Activated T-helper 2 cell treated with anti-CD3 and anti-CD28 coated beads, Interferon-gamma antibody, Interleukin-2, Interleukin-4, amounts not matched to agents 10 μg/mL and 5 μg/mL and 100 μg/mL, durations not matched to agents 14 hours and 24 hours and 36 hours (primary cell): ENCODE measurements at places on chromosomes 3 and 15. TPM values are rescaled to one million over a fixed set of nuclear protein-coding genes. Genes with fewer than 3 reads are reported as not detected.

- no peak for DNase-seq
- H3K27me3 ChIP-seq: peaks cover 12% of the 10 kb centered on the region
- peaks cover 1% of the 10 kb centered on the region for H3K4me1 ChIP-seq
- no peak overlapping the region for H3K4me3 ChIP-seq
- H3K36me3 ChIP-seq: no peaks in the 10 kb centered on the region
Measured at GRCh38 chr3:11204697-11205348, 50.5 kb downstream of the HRH1 start.

DNA sequence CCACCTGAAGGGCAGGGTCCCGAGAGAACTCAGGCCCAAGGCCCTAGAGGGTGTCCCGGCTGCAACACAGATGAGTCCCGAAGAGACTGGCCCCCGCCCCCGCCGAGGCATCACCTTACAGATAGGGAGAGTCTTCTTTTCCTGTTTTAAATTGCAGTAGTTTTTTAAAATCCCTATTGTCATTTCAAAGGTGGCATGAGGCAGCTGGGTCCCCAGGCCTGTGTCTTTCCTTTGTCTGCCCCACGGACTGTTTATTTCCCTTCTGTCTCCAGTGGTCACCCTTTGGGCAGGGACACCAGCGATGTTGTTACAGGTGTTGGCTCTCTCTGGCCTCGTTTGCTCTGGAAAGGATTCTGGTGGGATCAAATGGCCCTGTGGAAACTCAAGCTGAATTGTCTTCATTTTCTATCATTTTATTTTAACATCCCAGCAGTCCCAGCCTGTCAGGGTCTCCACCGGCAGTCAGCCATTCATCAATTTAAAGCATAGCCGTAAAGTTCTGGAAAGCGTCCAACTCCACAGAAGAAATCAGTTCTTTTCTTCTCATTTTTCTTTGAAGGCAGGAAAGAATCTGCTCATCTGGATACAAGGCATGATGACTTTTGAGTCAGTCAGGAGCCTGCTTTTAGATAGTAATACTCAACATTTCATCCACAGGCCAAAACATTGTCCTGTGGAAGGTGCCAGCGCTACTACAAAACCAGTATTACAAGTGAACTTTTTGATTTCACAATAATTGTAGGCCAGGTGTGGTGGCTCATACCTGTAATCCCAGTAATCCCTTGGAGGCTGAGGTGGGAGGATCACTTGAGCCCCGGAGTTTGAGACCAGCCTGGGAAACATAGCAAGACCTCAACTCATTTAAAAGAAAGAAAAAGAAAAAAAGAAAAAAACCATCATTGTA is 96.2 kb downstream of the HES1 start:
- H3K27me3 ChIP-seq: peaks cover 46% of the 10 kb centered on the region
- no peak overlapping the region for H3K27ac ChIP-seq
- H3K4me1 ChIP-seq: peaks cover 2% of the 10 kb centered on the region

DNA sequence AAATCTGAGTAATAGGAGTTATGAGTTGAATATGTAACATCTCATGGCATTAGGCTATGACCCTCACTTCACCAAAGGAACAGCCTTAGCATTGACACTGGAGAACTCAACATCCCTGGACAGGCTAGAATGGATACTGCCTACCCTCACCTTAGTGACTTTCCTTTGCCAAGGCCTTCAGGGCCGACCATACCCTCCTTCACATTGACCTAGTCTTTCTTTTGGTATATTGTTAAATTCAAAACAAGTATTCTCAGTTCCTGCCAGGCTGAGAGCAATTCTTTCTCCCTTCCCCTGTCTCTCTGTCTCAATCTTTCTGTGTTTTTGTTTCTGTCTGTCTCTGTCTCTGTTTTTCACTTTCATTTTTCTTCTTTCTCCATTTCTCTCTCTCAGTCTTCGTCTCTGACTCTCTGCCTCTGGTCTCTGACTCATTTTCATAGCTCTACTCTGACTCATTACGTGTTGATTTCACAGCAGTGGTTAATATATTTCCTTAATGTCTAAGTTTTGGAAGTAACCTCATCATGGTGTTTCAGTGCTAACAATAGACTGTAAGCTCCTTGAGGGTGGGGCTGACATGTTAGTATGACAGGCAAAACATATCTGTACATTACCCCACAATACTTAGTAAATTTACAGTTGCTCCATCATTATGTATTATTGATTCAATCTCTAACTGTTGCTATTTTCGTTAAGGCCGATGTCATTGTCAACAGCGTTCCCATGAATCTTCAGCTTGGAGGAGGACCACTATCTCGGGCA is 32.5 kb downstream of the PARP15 start:
- H3K36me3 ChIP-seq: peaks cover 46% of the 10 kb centered on the region
- DNase-seq: peak; percentile 22
- peak overlapping the region; percentile 56 for H3K4me3 ChIP-seq
- H3K27me3 ChIP-seq: no peaks in the 10 kb centered on the region
- peaks cover 24% of the 10 kb centered on the region for H3K4me1 ChIP-seq

DNA sequence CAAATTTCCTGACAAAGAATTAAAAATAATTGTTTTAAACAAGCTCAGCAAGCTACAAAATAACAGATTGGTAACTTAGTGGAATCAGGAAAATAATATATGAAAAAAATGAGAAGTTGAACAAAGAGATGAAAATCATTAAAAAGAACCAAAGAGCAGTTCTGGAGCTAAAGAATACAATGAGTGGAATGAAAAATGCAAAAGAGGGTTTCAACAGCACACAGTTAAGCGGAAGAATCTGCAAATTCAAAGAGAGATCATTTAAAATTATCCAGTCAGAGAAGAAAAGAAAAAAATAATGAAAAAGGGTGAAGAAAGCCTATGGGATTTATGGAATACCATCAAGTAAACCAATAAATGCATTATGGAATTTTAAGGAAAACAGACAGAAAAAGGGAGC is 6.2 kb upstream of the GABRR3 start:
- no peak overlapping the region for H3K4me3 ChIP-seq
- peaks cover 15% of the 10 kb centered on the region for H3K4me1 ChIP-seq
- peaks cover 30% of the 10 kb centered on the region for H3K27me3 ChIP-seq
- no peak for DNase-seq
- no peak overlapping the region for H3K27ac ChIP-seq

GRCh38 chr3:126209741-126210140 is 29.4 kb upstream of the ALDH1L1 start:
- no peak for DNase-seq
- peaks cover 2% of the 10 kb centered on the region for H3K4me1 ChIP-seq
- no peak overlapping the region for H3K27ac ChIP-seq
- H3K36me3 ChIP-seq: no peaks in the 10 kb centered on the region
- H3K27me3 ChIP-seq: peaks cover 30% of the 10 kb centered on the region

- peaks cover 18% of the 10 kb centered on the region for H3K4me1 ChIP-seq
- H3K27me3 ChIP-seq: peaks cover 14% of the 10 kb centered on the region
- no peak overlapping the region for H3K27ac ChIP-seq
- H3K36me3 ChIP-seq: peaks cover 4% of the 10 kb centered on the region
- no peak overlapping the region for H3K4me3 ChIP-seq
- DNase-seq: peak; percentile 20
Measured at GRCh38 chr15:65032801-65033537, 3.5 kb upstream of the MTFMT start.

- no peak for DNase-seq
- no peaks in the 10 kb centered on the region for H3K4me1 ChIP-seq
- H3K4me3 ChIP-seq: no peak overlapping the region
Measured at GRCh38 chr15:82177291-82178010, 85.1 kb downstream of the EFL1 start.

DNA sequence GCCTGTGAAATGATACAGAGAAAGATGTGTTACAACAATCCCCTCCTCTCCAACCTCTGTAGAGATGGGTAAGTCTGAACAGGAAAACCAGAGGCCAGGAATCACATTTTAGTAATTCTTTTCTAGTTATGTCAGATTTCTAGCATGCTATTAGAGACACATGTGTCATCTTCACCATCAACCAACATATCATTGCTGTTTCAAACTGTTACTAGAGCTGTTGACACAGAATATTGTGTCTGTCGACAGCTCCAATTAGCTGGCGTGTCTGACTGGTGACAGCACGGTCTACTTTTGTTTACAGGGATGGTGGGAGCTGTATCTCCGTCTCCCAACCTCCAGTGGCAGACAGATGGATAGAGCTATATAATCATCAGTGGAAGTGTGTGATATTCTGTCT is 393.2 kb downstream of the SOX2 start:
- H3K36me3 ChIP-seq: no peaks in the 10 kb centered on the region
- H3K27me3 ChIP-seq: no peaks in the 10 kb centered on the region
- no peaks in the 10 kb centered on the region for H3K4me1 ChIP-seq
- no peak overlapping the region for H3K27ac ChIP-seq
- H3K4me3 ChIP-seq: no peak overlapping the region
- DNase-seq: no peak

GRCh38 chr3:176579711-176580185 is 617.5 kb downstream of the TBL1XR1 start:
- H3K4me3 ChIP-seq: no peak overlapping the region
- no peaks in the 10 kb centered on the region for H3K27me3 ChIP-seq
- no peaks in the 10 kb centered on the region for H3K4me1 ChIP-seq
- H3K36me3 ChIP-seq: no peaks in the 10 kb centered on the region

GRCh38 chr3:183180110-183180783 is 17.7 kb upstream of the LAMP3 start:
- peaks cover 14% of the 10 kb centered on the region for H3K4me1 ChIP-seq
- no peak overlapping the region for H3K27ac ChIP-seq
- H3K4me3 ChIP-seq: peak overlapping the region; percentile 30

DNA sequence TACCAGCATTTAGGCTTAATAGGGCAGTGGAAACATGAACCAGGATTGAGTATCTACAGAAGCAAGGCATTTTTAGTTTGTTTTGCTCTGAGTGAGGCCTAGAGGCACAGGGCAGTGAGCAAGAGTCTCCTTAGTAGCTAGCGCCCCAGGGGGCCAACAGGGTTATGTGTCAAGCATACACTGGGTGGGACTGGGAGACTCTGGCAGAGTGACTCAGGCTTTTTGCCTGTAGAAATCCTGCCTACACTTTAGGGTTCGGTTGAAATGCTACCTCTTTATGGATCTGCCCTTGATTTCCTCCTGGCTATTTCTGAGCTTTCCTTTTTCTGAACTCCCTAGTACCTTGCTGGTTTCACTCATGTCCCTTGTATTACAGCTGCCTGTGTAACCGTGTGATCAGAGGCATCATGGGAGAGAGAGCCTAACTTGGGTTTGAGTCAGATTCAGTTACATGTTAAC is 72.2 kb downstream of the TOP2B start:
- H3K4me3 ChIP-seq: no peak overlapping the region
- H3K36me3 ChIP-seq: peaks cover 11% of the 10 kb centered on the region
- DNase-seq: no peak
- no peaks in the 10 kb centered on the region for H3K4me1 ChIP-seq

GRCh38 chr15:65829130-65829764 is 37.2 kb upstream of the DENND4A start:
- no peak overlapping the region for H3K4me3 ChIP-seq
- peak overlapping the region; percentile 73 for H3K27ac ChIP-seq
- DNase-seq: no peak
- peaks cover 54% of the 10 kb centered on the region for H3K4me1 ChIP-seq
- H3K27me3 ChIP-seq: no peaks in the 10 kb centered on the region
- H3K36me3 ChIP-seq: no peaks in the 10 kb centered on the region

- no peak overlapping the region for H3K27ac ChIP-seq
- H3K4me3 ChIP-seq: no peak overlapping the region
- H3K4me1 ChIP-seq: no peaks in the 10 kb centered on the region
- no peaks in the 10 kb centered on the region for H3K36me3 ChIP-seq
- DNase-seq: no peak
Measured at GRCh38 chr3:23490459-23490858, 287.3 kb downstream of the UBE2E2 start.

DNA sequence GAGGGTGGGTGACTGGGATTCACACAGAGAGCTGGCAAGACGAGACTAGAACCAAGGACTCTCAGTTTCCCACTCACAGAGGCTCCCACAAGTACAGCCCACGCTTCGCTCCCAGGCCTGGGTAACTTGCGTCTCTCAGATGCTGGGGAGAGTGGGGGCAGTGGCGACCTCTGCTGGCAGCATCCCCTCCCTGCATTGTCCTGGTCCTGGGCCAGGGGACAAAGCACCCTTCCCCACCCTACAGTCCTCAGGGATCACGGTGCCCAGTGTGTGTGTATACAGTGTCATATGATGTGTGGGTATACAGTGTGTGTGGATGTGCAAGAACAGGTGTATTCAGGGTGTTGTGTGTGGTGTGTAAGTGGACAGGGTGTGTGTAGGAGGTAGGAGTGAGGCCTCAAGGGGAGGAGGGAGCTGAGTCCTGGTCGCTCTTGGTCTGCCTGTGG is 12.8 kb downstream of the VILL start:
- H3K27ac ChIP-seq: peak overlapping the region; percentile 19
- H3K4me3 ChIP-seq: no peak overlapping the region
- DNase-seq: peak; percentile 49

DNA sequence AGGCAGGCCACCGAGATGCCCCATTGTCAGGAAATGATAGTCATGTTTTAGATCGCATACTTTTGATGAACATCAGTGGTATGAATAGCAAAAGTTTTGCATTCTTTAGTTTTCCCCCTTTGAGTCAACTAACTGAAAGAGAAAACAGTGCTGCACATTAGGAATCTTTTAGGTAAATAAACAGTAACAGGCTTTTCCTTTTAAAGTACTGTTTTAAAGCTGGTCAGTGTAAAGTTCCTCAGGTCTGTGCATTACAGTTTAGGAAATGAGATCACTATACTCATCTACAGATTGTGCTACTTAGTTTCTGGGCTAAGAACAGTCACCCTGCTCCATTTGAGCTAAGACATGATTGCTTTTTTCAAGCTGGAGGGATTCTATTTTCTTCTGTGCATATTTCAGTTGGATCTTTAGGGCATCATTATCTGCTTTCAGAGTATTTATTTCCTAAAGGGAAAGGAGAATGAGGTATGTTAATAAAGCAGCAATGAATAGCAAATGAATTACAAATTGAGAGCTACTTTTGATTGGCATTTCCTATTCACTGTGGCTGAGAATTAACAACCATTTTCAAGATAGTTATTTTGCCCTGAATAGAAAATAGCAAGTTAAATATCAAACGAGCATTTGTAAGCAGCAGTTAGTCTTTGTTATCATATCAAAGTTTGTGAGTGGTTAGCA is 36.5 kb downstream of the FAM98B start:
- H3K27me3 ChIP-seq: no peaks in the 10 kb centered on the region
- H3K27ac ChIP-seq: peak overlapping the region; percentile 48
- DNase-seq: no peak
- H3K36me3 ChIP-seq: peaks cover 73% of the 10 kb centered on the region
- H3K4me3 ChIP-seq: no peak overlapping the region
- peaks cover 36% of the 10 kb centered on the region for H3K4me1 ChIP-seq

- no peak within 1 kb of the TSS for H3K27ac ChIP-seq
- H3K27me3 ChIP-seq: peaks cover 51% of the 10 kb centered on the region
- H3K4me1 ChIP-seq: no peaks in the 10 kb centered on the region
- no peak for DNase-seq
- no peak within 1 kb of the TSS for H3K4me3 ChIP-seq
Measured at GRCh38 chr3:64687781-64688604, at the start of gene ADAMTS9. Gene ADAMTS9 (minus strand): TSS chr3:64688000. CDS start chr3:64687657, 343 bp downstream.

TMEM108 gene
- total RNA-seq: 0.07 TPM in 1 of 2 replicates, not detected in the other

KLHL40 gene
- total RNA-seq: not detected in 2 replicates

CEMIP gene
- 0.30 TPM in 1 of 2 replicates, not detected in the other for total RNA-seq

UQCRC1 gene
- 248 and 273 TPM in 2 replicates for total RNA-seq

EFHB gene
- total RNA-seq: 0.94 TPM in 1 of 2 replicates, not detected in the other

GNB4 gene
- 12.0 and 13.9 TPM in 2 replicates for total RNA-seq

THBS1 gene
- total RNA-seq: 0.32 and 0.43 TPM in 2 replicates

EPHA3 gene
- not detected in 2 replicates for total RNA-seq
